NCI-H524 treated with DMSO at 0.1 percent for 48 hours (cell line): ENCODE measurements at places on chromosomes 7 and 10.

- no peak for DNase-seq
These were observed 32.2 kb downstream of the AP5Z1 start for GRCh38 chr7:4807598-4808016.

DNA sequence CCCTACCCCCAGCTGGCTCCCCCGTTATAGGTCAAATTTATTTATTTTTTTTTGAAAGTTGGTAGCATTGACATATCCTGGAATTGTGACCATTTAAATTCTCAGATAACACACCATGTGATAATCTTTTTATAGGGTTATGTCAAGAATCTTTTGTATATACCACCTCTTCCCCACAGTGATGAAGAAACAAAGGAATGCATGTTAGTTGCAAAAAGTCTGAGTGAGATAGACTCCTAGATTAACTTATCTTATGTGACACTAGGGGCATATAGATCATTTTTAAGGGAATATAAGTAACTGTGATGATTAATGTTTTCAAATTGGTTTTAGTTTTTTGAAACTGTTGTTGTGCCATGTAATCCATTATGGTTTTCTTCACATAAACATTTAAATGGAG, 68.3 kb downstream of the MLLT10 start:
- DNase-seq, result no peak

DNA sequence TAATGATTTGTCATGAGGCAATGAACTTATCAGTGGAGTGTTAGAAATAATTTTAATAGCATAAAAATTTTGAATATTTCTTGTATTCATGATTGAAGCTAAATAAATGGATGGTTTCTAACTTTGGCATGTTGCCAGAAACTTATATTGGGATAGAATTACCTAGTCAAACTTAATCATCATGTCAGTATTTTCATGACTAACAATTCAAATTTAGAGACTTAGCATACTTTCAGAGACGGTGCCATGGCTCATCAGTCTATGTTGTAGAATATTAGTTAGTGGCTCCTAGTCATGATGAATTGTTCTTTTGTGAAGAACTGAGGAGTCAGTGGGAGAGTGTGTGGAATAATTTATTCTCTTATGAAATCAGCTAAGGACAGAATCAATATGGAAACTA, 599.6 kb upstream of the POT1 start:
- DNase-seq, result no peak

- no peak for DNase-seq
These were observed 7.1 kb upstream of the AMZ1 start for GRCh38 chr7:2680792-2681490.

DNA sequence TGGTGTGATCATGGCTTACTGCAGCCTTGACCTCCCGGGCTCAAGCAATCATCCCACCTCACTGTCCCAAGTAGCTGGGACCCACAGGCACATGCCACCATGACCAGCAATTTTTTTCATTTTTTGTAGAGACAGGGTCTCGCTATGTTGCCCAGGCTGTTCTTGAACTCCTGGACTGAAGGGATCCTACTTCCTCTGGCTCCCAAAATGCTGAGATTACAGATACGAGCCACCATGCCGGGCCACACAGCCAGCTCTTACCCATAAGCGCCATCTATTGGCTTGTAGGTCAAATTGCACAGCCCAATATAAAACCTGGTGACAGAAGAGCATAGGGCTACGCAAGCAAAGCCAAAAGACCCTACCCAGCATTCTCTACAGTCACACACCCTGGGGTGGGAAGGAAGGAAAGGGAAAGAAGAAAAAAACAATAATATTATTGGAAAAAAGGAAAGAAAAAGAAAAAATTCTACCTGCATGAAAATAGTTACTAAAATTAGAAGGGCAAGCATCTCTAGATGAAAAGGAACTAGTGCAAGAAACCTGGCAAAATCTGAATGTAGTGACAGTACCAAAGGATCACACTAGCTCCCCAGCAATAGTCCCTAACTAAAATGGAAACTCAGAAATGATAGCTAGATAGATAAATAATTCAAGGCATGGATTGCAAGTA, 29.4 kb upstream of the AMPH start:
- no peak for DNase-seq

DNA sequence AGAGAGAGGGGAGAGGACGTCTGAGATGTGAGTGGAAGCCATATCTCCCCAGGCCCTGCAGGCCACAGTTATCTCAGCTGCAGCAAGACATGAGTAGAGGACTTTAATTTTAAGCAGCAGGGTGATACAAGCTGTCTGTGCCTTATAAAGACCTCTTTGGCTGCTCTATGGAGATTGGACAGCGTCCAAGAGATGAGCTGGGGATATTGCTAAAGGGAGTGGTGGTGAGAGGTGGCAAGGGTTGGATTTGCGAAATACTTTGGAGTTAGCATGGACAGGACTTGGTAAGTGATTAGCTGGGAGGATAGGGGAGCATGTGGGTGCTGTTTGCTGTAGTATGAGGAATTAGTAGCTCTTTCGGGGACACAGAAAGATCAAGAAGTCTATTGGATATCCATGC, 191.8 kb downstream of the CACNB2 start:
- no peak for DNase-seq

GRCh38 chr7:156100086-156100485, 287.8 kb upstream of the SHH start:
- DNase-seq, result no peak

- no peak for DNase-seq
These were observed 14.5 kb downstream of the CTTNBP2 start for GRCh38 chr7:117858712-117859111.

DNA sequence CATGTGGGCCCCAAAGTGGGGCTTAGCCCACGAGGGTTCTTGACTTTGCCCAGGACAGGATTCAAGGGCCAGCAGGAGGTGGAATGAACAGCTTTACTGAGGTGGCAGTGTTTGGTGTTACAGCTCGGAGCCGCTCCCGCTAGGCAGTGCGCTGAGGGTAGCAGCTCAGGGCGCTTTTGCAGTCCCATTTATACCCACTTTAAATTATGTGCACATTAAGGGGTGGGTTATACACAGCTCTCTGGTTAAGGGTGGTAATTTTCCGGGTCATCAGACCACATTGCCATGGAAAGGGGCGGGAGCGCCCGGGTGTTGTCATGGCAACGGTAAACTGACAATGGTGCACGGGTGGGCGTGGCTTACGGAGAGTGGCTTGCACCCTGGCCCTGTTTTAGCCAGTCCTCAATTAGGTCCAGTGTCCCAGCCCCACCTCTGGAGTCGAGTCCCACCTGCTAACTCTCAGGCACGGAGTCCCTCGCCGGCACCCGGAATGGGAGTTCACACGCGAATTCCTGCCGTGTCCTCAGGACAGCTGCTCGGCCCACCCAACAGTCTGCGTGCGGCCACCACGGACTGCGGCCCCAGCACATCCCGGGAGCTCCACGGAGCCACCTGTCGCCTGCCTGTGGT, 58.2 kb upstream of the PDGFA start:
- DNase-seq, result no peak

GRCh38 chr7:122802301-122802751, 83.9 kb downstream of the CADPS2 start:
- DNase-seq, result no peak

DNA sequence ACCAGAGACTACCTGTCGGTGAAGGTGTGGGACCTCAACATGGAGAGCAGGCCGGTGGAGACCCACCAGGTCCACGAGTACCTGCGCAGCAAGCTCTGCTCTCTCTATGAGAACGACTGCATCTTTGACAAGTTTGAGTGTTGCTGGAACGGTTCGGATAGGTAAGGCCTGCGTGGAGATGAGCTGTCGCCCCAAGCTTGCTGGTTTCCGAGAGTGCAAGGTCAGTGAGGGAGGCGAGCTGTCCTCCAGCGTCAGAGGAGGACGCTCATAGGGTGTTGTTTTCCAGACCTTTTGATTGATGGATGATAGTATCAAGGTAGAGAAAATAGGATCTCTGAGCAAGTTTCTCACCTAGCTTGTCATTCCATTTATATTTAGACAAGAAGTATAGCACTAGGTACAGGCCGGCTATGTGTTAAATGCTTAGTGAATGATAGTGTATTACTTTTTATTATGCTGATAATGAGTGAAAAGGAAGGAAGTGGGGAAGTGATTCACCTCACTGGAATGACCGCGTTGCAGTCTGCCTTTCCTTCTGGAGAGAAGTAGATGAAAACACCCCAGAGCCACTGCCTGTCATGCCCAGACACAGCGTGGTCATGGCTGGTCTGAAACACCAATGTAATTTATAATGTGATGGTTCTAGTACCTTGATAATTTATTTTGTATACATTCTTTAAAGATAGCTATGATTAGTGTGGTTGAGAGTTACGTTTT, 33.9 kb downstream of the BNIP3 start:
- no peak for DNase-seq

- no peak for DNase-seq
These were observed 2.6 kb upstream of the GPR26 start for GRCh38 chr10:123663522-123663921.

- no peak for DNase-seq
These were observed 173.6 kb upstream of the AKR1E2 start for GRCh38 chr10:4652111-4653010.

DNA sequence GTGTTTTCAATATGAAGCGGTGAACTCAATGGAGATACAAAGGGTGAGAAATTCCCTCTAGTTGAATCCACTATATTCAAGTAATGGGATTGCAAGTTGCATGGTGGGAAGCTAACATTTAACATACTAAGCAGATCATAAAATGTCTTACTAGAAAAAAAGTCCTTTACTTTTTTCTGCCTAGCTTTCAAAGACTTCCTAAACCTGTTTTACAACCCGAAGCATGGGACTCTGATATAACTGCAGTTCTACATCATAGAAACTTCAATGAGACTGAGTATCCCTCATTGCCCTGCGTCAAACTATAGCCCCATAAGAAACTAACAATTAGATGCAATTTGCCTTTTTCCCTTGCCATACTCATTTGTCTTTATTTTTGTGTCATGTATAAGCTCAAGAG, 179.9 kb downstream of the RTKN2 start:
- no peak for DNase-seq

DNA sequence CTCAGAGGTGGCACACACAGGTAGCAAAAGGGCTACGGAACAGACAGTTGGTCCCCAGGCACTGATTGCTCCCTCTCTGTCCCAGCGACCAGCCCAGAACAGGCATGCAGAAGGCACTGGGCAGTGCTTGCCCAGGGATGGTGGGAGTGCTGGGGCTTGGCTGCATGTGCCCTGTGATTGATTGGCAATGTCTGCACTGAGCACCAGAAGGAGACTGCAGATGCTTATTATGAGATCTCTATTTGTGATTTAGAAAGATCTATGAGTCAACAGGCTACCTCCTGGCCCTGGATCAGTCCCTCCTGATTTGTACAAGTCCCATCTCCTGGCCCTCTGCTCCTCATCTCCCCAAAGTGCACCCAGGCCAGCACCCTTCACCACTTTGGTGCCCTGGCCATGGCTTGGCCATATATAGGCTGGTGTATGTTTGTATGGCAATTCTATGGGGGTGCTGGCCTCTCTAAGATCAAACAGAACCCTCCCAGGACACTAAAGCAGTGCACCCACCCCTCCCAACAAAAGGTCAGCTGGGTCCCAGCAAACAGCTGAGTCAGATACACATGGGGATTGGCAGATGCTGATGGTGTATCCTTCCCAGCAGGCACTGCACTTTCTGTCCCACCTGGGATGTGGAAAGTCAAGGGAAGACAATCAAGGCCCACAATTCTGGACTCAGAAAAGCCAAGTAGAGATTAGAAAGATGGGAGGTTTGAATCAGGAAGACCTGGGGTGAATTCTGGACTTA, 30.9 kb downstream of the CAMK2B start:
- DNase-seq, result no peak

- DNase-seq, result no peak
These were observed 102.2 kb downstream of the JCAD start for GRCh38 chr10:29957236-29957635.

DNA sequence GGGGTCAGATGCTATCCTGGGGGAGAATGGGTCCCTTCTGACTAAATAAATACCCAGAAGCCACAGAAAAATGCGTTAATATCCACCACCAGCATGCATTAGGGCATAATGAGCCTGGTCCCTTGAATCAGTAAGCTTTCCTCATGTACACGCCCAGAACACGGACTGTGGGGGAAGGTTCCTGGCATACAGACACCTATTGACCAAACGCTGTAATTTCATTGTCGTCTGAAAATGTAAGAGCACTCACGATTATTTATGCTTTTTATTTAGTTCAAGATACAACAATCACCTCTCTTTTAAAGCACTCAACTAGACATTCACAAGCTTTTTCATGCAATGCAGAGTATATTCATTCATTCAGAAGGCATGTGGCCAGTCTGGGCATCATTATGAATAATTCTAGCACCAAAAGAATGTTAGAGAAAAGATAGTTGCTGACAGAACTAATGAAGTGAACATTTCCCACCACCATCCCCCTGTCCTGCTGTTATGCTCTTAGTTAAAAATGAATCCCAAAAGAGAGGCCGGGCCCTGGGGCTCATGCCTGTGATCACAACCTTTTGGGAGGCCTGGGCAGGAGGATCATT, 101.0 kb downstream of the SVIL start:
- DNase-seq, result no peak

DNA sequence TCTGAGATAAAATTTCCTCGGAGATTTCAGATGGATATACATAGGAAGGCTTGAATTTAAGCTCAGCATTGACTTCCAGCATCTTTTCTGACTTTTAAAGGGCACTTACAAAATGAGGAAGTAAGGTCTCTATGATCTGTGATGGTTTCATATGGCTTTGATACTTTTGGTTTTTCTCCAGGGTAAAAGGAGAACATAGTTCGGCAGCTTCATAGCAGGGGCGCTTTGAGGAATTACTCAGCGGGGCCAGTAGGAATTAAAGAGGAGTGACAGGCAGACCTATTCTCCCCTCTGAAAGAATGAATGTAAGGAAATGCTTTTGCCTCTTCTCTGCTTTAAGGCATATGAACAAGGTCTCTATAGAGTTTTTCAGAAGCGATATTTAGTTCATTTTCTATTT, 80.0 kb upstream of the PCDH15 start:
- DNase-seq, result no peak

DNA sequence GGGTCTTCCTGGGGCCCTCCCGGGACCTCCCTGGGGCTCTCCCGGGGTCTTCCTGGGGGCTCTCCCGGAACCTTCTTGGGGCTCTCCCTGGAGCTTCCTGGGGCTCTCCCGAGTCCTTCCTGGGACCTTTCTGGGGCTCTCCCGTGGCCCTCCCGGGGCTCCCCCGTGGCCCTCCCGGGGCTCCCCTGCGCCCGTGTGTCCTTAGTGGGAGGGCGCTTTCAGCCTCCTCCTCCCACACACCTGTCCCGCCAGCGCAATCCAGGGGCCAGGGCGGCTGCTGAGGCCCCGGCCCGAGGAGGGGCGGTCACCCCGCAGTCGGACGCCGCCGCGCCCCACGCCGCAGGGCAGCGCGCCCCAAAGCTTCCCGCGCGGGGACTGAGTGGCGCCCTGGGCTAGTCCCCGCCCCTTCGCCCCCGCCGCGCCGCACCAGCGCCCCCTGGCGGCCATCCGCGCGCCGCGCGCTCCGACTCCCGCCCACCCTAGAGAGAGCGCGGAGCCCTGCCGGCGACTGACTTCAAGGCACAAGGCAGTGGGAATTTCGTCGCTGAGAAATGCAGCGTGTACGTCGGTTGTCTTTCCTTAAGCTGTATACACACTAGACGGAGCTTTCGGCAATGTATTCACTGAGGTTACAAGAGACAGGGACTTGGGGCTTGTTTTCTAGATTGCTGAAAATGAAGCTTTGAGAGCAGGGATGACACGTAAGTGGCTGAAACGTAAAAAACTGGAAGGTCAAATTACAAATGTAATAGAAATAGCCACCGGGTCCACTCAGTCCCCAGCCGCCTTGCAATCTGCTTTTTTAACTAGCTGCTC, 47.1 kb downstream of the INSIG1 start:
- no peak for DNase-seq
